ENCODE measurements at places on chromosomes 2 and 18. TPM values are rescaled to one million over a fixed set of nuclear protein-coding genes. Genes with fewer than 3 reads are reported as not detected.

Gene SANBR
- total RNA-seq, result 12.1 TPM

Gene HOXD12
- total RNA-seq, result 0.58 TPM

Gene CRYBA2
- total RNA-seq, result 1.3 TPM

Gene RUFY4
- 1.3 TPM for total RNA-seq

Gene MALT1
- total RNA-seq, result 23.0 TPM

Gene PROM2
- total RNA-seq, result 1.6 TPM

Gene PHOSPHO2
- total RNA-seq, result 6.9 TPM

Gene KANSL3
- 77.9 TPM for total RNA-seq

Gene CHRND
- not detected for total RNA-seq

Gene GRB14
- total RNA-seq, result 0.55 TPM

Gene DSC3
- not detected for total RNA-seq

Gene RPIA
- total RNA-seq, result 28.6 TPM

Gene PLEKHH2
- total RNA-seq, result 2.2 TPM

Gene CCDC141
- total RNA-seq, result not detected

Gene NEU2
- total RNA-seq, result not detected

Gene ESPNL
- total RNA-seq, result 0.72 TPM

All from A673 (cell line).